ENCODE measurements at places on chromosomes 7 and 10.

GRCh38 chr7:44894888-44895580, 9.7 kb upstream of the PURB start:
- H3K36me3 ChIP-seq = no peaks in the 10 kb centered on the region
- no peaks in the 10 kb centered on the region for H3K27me3 ChIP-seq
- no peak for DNase-seq
- peaks cover 16% of the 10 kb centered on the region for H3K4me1 ChIP-seq
- H3K4me3 ChIP-seq = no peak overlapping the region
- peak overlapping the region; percentile 85 for H3K27ac ChIP-seq

DNA sequence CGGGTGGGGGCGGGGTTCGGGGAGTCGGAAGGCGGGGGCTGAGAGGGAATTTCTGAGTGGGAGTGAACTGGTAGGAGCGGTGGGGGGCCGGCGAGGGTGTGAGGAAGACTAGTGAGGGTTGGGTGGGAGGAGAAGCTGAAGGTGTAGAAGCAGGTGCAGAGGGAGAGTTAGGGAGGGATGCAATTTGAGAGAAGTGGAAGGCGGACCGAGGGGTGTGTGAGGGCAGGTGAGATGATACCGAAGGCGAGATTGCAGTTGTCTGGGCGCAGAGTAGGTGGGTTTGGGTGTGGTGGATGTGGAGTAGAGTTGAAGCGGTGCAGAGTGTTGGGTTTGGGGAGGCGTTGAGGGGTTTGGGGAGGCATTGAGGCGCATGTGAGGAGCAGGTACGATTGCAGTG, 643 bp downstream of the KAT6B start:
- H3K4me1 ChIP-seq = peaks cover 64% of the 10 kb centered on the region
- H3K27ac ChIP-seq = peak overlapping the region; percentile 95
- no peak for DNase-seq

DNA sequence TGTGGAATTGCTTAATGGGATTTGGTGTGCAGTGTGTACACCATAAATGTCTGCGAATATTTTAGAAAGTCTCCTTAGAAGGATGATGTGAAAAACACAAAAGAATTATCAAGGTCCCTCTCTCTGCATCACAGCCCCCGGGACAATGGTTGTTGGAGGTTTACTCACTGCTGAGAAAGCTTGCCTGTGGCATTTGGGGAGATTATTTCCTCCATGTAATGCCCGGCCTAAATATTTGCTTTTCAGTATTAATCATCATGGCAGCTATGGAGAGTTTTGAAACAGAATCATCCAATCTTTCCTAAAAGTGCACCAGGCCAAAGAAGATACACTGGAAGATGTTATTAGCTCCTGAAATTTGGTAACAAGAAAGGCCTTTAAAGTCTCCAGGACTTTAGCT, 113.8 kb upstream of the ADCY1 start:
- H3K27me3 ChIP-seq = peaks cover 39% of the 10 kb centered on the region
- H3K36me3 ChIP-seq = no peaks in the 10 kb centered on the region
- DNase-seq = no peak
- H3K4me3 ChIP-seq = no peak overlapping the region
- H3K27ac ChIP-seq = no peak overlapping the region
- no peaks in the 10 kb centered on the region for H3K4me1 ChIP-seq

- no peak overlapping the region for H3K27ac ChIP-seq
- no peak for DNase-seq
- H3K36me3 ChIP-seq = no peaks in the 10 kb centered on the region
- no peaks in the 10 kb centered on the region for H3K27me3 ChIP-seq
These were observed 43.5 kb upstream of the SLC35G1 start for GRCh38 chr10:93850031-93851015.

DNA sequence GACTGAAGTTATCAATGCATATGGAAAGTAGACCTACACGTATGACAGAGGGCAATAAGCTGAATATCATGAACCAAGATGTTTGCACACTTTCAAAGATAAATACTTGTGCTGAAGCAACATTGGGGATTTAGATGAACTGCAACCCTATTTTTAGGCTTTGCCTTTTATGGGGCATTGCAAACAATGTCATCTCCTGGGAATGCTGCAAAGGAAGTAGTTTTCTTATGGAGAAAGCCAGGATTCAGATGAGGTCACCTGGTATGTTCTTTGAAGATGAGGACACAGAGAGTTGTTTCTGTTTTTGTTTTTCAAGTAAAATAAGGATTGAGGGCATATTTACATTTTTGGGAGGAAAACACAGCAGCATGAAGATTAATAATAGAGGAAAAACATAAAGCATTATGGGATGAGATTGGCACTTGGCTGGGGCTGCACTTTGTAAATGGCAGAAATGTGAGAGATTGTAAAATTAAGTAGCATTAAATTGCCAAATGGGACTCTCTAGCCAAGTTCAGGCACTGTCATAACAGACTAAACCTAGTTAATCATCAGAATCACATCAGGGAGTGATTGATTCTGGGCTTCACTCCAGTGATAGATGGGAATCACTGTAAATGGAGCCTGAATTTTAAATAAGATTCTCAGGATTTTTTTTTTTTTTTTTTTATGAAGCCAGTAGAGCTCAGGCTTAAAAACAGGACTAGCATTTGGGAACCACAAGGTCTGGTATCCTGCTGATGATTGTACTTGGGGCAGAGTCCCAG, 63.1 kb downstream of the MALRD1 start:
- no peaks in the 10 kb centered on the region for H3K36me3 ChIP-seq
- DNase-seq = no peak
- no peak overlapping the region for H3K4me3 ChIP-seq
- no peaks in the 10 kb centered on the region for H3K27me3 ChIP-seq
- H3K27ac ChIP-seq = no peak overlapping the region

DNA sequence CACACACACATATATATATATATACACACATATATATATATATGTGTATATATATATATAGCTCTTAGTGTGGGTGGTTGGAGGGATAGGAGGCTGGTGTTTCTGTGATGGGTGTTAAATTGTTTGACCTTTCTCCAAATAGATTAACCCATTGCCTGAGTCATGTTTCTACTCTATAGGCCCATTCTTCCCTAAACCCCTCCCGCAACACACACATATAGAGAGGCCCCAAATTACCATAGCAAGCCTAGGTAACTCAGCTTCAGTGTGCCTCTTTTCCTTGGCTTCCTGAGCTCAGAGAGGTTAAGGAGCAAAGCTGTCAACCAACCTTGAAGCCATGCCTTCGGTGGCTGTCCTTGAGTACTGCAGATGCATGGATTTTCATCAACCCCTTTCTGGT, 98.7 kb upstream of the ADO start:
- H3K27ac ChIP-seq = no peak overlapping the region
- H3K4me1 ChIP-seq = peaks cover 2% of the 10 kb centered on the region
- no peaks in the 10 kb centered on the region for H3K36me3 ChIP-seq
- no peak for DNase-seq

- H3K27me3 ChIP-seq = no peaks in the 10 kb centered on the region
- H3K27ac ChIP-seq = no peak overlapping the region
- DNase-seq = no peak
- peaks cover 6% of the 10 kb centered on the region for H3K36me3 ChIP-seq
- H3K4me1 ChIP-seq = peaks cover 34% of the 10 kb centered on the region
These were observed 667 bp upstream of the TMEM120A start for GRCh38 chr7:75995052-75995471.

DNA sequence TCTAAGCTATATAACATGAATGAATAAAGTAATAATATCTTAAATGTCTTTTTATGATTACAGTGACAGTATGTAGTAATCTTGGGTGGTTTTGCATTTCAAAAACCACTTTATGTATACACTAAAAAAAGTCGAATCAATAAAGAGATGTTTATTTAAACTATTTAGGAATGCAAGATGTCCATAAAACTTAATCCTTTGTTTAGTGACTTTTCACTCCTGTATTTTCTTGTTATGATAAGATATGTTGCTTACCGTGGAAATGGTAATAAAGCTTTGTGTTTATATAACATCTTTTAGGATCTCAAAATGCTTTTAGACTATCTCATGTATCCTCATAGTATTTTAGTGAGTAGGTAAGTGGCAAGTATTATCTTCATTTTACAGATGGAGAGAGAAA, 48.5 kb downstream of the SP4 start:
- no peak for DNase-seq
- H3K27ac ChIP-seq = no peak overlapping the region
- H3K4me3 ChIP-seq = no peak overlapping the region
- H3K4me1 ChIP-seq = peaks cover 26% of the 10 kb centered on the region
- no peaks in the 10 kb centered on the region for H3K27me3 ChIP-seq

DNA sequence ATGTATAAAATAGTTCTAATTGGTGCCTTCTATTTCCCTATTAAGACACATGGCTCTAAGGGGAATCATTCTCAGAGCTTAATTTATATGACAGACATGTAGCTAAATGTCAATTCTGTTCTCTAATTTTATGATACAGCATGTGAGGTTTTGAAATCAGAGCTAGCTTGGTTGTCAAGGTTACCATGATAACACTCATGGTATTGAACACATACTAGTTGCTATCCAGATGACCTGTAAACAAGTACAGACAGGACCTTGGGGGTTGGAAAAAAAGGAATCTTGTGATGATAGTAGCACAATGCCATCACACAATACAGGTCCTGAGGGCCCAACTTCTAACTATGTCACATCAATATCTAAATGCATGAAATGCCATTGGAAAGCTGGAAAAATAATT, 49.2 kb downstream of the RHOBTB1 start:
- no peaks in the 10 kb centered on the region for H3K36me3 ChIP-seq
- DNase-seq = no peak
- H3K27ac ChIP-seq = no peak overlapping the region
- no peak overlapping the region for H3K4me3 ChIP-seq

GRCh38 chr10:95330966-95331453, 40.2 kb upstream of the PDLIM1 start:
- no peak overlapping the region for H3K4me3 ChIP-seq
- peak overlapping the region; percentile 8 for H3K27ac ChIP-seq
- no peak for DNase-seq

DNA sequence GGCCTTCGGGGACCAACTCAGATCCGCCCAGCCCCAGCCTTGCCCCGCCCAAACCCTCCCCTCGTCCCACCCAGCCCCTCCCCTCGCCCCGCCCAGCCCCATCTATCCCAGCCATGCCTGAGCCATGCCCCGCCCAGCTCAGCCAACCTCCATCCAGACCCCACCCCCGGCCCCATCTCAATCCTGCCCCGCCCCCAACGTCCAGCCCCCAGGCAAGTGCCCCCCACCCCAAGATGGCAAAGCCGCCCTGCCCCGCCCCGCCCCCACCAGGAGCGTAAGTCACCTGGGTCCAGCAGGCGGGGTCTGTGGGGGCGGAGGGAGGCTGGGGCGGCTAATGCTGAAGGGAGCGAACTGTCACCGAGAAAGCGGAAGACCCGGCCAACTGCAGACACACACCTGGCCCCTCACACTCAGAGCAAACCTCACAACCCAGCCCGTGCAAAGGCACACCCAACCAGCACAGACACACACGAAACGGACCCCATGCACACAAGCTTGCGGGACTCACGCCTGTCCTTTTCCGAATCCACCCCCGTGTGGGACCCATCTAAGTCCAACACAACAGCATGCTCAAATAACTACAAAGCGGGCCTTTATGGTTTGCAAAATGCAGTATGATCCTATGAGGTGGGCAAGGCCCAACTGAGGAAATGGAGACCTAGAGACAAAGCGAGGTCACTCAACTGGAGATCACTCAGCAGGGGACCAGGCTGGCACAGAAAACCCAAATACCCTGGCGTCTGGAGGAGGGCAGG, 11.5 kb upstream of the OGA start:
- H3K4me1 ChIP-seq = peaks cover 47% of the 10 kb centered on the region
- peak overlapping the region; percentile 97 for H3K27ac ChIP-seq
- DNase-seq = peak; percentile 72
- peak overlapping the region; percentile 89 for H3K4me3 ChIP-seq
- H3K36me3 ChIP-seq = no peaks in the 10 kb centered on the region
- no peaks in the 10 kb centered on the region for H3K27me3 ChIP-seq

- no peak overlapping the region for H3K4me3 ChIP-seq
- no peak for DNase-seq
- H3K4me1 ChIP-seq = peaks cover 10% of the 10 kb centered on the region
- H3K27ac ChIP-seq = no peak overlapping the region
- no peaks in the 10 kb centered on the region for H3K36me3 ChIP-seq
These were observed 37.6 kb downstream of the MAPK8 start for GRCh38 chr10:48343921-48344598.

GRCh38 chr7:119281181-119281846, 991.7 kb upstream of the KCND2 start:
- no peaks in the 10 kb centered on the region for H3K4me1 ChIP-seq
- H3K36me3 ChIP-seq = no peaks in the 10 kb centered on the region
- no peak for DNase-seq
- no peak overlapping the region for H3K27ac ChIP-seq
- no peaks in the 10 kb centered on the region for H3K27me3 ChIP-seq

- no peaks in the 10 kb centered on the region for H3K27me3 ChIP-seq
- H3K36me3 ChIP-seq = no peaks in the 10 kb centered on the region
- H3K4me3 ChIP-seq = no peak overlapping the region
- no peak overlapping the region for H3K27ac ChIP-seq
- H3K4me1 ChIP-seq = no peaks in the 10 kb centered on the region
These were observed 355.6 kb downstream of the ETV1 start for GRCh38 chr7:13633857-13634256.

DNA sequence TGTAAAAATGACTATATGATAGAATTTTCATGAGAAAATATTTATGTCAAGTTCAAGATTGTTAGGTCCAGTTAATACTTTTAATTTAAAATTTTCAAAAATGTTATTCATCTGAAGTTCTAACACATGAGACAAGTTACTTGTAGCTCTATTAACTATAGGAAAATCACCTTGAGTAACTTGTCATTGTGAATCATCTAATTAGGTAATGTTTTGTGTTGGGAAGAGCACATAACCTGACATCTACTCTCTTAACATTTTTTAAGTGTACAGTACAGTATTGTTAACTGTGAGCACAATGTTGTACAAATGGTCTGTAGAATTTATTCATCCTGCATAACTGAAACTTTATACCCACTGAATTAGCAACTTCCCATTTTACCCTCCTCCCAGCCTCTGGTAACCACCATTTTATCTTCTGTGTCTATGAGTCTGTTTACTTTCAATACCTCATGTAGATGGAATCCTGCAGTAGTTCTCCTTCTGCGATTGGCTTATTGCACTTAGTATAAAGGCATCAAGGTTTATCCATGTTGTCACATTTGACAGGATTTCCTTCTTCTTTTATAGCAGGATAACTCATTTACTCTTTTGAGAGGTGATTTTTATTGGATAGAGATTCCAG, 54.6 kb downstream of the ARL4A start:
- peaks cover 2% of the 10 kb centered on the region for H3K4me1 ChIP-seq
- no peak for DNase-seq
- H3K36me3 ChIP-seq = peaks cover 2% of the 10 kb centered on the region
- no peak overlapping the region for H3K4me3 ChIP-seq

DNA sequence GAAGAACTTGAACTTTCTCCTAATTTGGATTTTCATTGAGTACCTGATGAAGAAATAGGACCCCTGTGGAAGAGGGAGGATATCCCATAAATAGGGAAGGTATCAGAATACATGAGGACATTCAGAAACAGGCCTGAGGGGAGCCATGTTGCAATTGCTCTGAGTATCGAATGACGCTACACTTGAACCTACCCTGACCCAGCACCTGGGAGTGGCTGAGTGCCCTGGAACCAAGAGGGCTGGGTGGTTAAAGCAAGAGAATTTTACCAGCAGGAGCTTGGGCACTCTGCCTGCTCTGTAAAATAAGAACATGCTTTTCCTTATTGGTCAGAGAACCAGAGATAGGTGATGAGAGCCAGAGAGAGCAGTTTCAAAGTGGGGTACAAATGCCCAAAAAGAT, 7.2 kb downstream of the NEUROD6 start:
- H3K36me3 ChIP-seq = no peaks in the 10 kb centered on the region
- H3K27me3 ChIP-seq = no peaks in the 10 kb centered on the region
- no peak overlapping the region for H3K4me3 ChIP-seq
- no peaks in the 10 kb centered on the region for H3K4me1 ChIP-seq
- no peak for DNase-seq

All from T-helper 17 cell (primary cell).